ENCODE measurements at places on chromosomes 2 and 18.

- no peak for DNase-seq
These were observed 64.5 kb upstream of the TPO start for GRCh38 chr2:1348789-1349188.

DNA sequence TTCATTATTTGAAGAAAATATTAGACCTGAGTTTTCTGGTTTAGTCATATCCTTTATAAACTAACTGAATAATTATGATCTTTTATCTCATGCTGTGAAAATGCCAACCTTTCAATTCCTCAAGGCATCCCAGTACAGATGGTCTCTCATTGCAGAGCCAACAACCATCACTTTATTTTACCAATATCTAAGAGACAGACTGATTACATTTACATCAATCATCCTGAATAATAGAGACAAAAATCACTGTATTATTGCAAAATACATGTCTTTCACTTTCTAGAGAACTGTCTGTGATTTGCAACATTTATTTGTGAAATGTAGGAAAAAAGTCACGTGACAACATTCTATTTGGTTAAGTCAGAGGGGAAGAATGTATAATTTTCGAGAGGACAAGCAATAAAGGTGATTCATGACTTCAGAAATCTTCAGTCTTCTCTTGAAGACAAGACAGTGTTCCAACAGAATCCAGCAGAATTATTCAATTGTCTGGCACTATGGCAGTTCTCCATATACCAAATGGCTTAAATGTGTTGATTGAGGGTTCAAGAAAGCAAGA is 503.6 kb upstream of the SYT4 start:
- DNase-seq, result no peak

- no peak for DNase-seq
These were observed 194.2 kb downstream of the TWIST2 start for GRCh38 chr2:239042046-239042445.

DNA sequence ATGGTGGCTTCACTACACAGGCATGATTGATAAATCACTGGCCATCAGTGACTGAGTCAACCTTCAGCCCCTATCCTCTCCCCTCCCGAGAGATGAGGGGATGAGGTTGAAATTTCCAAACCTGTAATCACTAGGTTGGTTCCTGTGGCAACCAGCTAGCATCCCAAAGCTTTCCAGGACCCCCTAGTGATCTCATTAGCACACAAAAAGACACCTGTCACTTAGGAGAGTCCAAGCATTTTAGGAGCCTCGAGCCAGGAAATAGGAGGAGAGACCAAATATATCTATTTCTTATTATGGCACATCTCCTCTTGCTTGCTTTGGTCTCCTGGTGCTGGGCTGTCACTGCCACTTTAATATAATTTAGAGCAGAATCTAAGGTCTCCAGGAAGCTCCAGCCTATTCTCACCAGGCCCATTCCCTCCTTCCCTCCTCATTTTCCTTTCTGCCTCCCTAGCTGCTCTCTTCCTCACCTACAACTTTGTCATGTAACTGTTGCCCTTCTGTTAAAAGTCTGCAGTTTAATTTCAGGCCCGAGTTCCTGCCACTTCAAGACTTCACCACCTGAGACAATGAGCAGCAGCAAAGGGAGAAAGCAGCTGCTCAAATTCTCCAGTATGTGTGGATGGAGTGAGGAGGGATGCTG is 33.2 kb upstream of the NAB1 start:
- no peak for DNase-seq

DNA sequence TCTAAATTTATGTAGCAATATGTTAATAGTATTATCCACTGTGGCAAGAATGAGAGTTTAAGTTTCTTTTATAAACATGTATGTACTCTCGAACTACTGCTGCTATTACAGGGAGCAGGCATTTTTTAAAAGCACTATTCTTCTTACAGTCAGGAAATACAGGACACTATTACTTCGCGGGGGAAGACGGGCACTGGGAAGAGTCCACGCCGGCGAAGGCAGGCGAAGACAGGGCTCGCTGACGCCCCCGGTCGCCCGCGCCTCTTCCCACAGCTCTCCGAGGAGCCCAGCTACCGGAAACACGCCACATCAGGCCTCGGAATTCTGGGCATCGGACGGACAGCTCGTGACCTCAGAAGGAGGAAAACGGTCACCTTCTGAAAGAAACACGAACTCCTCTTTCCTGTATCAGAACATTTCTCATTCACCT is 90.2 kb downstream of the FAM161A start:
- DNase-seq, result no peak

- no peak for DNase-seq
These were observed 10.9 kb downstream of the EPAS1 start for GRCh38 chr2:46308081-46308480.

DNA sequence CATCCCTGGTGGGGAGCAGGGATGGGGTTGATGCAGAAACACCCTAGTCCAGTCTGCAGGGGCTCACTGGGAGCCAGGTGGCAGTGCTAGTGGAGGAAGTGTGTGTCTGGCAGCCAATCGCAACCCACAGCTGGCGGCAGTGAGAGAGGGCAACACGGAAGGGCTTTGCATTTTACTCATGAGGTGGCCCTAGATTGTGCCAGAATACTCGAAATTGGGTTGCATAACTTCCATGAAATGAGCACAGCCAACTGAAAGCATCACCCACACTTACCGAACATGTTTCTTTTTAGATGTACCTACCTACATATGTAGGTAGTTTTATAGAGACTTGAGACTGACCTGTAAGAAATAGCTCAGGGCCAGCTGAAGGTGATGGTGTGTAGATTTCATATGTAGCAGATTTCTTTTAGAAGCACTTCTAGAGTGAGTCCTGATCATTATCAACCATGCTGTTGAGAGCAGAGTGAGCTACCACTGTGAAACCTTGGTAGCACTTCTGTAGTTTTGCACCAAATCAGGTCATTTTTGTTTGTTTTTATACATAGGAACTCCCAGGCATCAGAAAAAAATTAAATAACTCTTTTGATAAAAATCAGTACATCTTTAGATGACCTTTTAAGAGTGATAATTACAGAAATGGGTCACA is 13.0 kb downstream of the IL18R1 start:
- no peak for DNase-seq
